ENCODE measurements at places on chromosomes 1 and 21.

DNA sequence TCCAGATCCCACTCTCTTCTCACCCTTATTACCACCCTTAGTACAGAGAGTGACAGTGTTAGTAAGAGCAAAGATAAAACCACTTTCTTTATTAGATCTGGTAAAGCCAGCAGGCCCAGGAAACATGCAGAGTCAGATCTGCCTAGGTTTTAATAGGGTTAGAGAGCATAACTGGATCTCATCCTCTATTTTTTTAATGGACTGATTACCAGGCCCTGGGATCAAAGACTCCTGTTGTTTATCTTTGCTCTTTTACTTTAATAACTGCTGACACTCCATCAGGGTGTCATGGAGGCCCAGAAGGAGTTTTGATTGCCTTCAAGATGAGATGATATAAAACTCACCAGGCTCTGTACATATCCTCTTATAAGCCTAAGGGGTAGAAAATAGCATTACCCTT is 45.3 kb upstream of the RGS5 start:
- no peak for DNase-seq

DNA sequence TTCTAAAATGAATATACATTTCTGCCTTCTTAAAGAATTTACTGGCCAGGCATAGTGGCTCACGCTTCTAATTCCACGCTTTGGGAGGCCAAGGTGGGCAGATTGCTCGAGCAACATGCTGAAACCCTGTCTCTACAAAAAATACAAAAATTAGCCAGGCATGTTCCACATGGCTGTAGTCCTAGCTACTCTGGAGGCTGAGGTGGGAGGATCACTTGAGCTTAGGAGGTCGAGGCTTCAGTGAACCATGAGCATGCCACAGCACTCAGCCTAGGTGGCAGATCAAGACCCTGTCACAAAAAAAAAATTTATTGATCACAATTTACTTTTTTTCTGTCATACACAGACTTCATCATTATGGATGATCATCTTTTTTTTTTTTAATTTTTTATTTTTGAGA is 11.5 kb downstream of the CDC14A start:
- DNase-seq: no peak

DNA sequence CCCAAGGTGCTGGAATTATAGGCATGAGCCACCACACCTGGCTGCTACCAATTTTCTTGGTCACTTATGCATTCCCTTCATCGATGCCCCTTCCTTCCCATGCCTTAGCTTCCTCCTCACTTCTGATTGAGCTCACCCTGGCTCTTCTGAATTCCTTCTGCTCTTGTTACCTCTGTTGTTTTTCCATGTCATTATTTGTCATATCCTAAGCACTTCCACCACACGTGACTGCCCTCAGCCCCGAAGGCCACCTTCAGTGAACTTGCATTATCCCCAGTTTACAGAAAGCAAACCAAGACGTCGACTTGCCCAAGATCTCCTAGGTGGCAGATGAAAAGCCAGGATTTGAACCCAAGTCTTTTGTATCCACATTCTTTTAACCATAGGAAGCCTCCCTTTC is 30.7 kb downstream of the CA6 start:
- no peak for DNase-seq

- DNase-seq: peak; percentile 18
Measured at GRCh38 chr1:3491291-3492246, 37.1 kb downstream of the ARHGEF16 start.

DNA sequence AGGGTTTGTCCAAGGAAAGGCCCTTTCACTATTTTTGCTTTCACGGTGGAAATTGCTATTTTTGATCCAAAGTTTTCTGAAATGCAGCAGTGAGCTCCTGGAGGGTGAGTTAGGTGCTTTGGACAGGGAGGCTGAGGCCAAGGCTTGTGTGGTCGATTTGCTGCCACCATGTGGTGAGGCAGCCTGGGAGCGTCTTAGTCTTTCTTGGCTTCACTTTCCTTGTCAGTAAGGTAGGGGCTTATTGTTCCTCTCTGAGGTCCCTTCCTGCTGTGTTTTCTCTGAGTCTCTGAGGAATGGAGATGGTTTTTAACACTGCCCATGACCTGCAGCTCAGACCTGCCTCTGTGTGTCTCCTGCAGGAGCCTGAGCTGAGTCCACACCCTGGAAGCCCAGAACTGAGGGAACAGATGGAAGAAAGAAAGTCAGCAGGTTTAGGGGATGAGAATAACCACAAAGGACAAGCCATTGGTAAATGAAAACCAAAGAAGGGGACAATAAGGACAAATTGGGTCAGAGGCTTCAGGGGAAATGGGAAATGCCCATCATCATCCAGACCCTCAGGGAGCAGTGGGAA is 20.1 kb upstream of the S100A10 start:
- no peak for DNase-seq

DNA sequence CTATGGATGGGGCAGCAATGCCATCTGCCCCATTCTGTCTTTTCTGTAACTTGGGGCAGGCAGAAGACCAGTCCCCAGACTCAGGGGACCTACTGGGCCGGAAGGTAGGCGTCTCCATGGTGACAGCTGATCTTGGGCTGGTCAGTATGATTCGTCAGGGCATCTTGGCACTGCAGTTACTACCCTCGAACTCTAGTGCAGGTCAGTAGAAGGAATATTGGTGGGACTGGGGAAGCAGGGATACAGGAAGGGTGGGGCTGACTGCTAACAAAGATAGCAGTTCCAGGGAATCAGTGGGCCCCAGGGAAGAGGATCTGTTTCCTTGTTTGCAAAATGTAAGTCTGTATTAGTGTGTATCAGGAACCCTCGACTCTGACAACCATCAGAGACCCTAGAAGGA is 26.2 kb downstream of the SZT2 start:
- DNase-seq: no peak

- no peak for DNase-seq
Measured at GRCh38 chr1:173478094-173478674, 1.0 kb downstream of the PRDX6 start.

DNA sequence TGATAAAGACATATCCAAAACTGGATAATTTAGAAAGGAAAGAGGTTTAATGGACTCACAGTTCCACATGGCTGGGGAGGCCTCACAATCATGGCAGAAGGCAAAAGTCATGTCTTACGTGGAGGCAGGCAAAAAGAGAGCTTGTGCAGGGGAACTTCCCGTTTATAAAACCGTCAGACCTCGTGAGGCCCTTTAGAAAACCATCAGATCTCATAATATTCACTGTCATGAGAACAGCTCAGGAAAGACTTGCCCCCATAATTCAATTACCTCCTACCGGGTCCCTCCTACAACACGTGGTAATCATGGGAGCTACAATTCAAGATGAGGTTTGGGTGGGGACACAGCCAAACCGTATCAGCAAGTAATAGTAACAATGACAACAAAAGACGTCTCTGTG is 88.2 kb upstream of the SLC25A33 start:
- DNase-seq: no peak

GRCh38 chr1:66375125-66375524 is 158.8 kb upstream of the SGIP1 start:
- no peak for DNase-seq

GRCh38 chr1:226061068-226061840 is 1.3 kb upstream of the H3-3A start:
- no peak for DNase-seq
